ENCODE measurements at places on chromosomes 16 and 17.

DNA sequence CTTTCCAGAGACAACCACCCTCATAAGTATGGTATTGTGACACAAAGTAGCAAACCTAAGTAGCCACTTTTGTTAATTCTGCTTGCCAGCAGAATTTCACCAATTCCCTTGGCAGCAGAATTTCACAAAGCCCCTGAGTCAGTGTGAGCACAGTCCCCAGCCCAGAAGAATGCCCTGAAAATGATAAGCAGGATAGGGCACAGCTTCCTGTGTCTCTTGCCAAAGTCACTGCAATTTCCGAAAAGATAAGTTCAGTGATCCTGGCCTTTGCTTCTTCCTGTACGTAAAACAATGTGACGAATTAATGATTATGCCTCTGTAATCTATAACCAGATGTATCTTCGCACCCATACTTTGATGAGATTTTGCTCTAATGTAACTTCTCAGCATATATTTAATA, 16.0 kb upstream of the WIPF2 start:
- DNase-seq = no peak

DNA sequence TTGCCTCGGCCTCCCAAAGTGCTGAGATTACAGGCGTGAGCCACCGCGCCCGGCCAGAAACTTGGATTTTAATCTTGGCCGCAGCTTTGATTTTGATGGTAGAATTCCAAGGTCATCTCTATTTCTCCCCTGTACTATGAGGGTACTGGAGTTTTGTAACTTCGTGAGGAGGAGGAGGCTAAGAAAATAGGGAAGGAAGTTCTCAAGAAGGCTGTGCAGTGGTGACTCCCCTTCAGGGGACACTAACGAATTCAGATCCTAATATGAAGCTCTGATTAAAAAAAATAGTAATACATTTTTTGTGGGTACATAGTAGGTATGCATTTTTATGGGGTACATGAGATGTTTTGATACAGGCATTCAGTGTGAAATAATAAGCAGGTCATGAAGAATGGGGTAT, 55.9 kb downstream of the LDHD start:
- no peak for DNase-seq

GRCh38 chr17:39706921-39707337, 7.1 kb downstream of the ERBB2 start:
- DNase-seq = no peak

DNA sequence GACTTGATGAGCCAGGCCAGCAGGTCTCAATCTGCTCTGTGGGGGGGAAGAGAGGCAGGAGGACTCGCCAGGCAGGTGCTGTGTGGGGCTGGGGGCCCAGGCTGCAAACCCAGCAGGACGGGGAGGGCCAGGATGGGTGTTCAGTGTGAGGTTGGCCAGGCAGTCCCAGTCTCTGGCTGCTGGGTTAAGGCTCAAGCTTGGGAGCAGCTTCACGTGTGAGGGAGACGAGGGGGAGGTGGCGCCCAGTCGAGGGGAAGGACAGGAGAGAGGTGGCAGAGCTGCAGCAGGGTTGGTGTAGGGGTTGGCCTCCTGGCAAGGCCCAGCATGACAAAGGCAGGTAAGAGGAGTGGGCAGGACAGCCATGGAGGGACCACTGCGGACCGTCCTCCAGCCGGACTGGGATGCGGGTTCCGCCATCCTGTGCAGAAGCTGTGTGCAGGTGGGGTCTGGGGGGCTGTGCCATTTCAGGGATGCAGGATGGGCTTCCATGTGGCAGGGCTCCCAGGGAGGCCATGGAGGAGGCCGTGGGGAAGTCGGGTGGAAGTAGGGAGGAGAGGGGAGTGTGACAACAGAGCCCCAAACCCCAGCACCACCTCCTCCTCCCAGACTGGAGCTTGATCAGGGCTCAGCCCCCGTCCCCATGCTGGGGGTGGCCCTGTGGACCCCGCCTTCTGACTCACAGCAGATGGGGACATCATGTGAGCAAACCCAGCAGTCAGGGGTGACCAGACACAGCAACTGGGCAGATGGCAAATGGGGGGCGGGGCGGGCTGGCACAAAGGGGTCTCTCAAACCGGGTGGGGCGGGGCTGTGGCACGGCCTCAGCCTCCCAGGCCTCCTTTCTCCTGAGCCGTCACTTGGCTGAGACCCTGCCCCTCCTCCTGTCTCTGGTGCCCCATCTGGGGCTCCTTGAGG, 2.8 kb downstream of the ADGRG1 start:
- no peak for DNase-seq

DNA sequence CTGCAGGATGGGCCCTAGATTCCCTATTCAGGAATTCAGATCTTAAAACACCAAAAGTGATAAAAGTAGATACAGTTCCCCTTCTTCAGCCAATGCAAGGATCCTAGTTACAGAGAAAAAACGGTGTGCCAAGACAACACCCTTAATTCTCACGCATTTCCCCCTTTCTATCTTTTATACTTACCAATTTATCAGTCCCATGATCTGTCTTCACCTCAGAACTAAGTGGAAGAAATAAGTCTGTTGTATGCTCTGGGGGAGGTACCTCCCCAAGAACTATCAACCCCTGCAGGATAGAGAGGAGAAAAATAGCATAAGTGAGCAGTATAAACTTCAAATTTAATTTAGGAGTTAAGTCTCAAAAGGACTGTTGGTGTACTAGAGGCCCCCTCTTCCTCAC, 83.2 kb downstream of the STH start:
- no peak for DNase-seq

DNA sequence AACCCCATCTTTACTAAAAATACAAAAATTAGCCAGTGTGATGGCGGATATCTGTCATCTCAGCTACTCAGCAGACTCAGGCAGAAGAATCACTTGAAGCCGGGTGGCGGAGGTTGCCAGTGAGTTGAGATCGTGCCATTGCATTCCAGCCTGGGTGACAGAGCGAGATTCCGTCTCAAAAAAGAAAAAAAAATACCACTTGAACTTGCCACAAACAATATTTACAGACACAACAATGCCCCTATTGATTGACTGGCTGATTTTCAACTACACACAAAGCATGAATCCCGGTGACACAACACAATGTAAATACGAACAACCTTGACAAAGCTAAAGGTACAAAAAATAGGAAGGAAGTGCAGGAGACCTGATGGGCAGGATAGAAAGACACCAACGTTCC, 49.3 kb downstream of the NXN start:
- no peak for DNase-seq

DNA sequence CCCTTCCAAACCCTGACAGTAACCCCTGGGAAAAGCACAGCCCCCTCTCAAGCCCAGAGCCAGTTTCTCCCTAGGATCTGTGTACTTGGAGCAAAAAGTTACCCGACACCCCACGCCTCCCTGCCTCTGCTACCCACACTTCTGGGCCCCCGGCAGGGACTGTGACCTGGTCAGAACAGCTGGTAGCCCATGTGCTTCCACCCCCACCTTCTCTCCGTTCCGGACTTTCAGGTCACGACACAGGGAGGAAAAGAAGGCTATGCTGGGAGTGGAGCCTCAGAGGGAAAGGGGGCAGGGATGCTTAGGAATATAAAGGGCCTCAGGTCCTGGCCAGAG, 6.4 kb downstream of the PPY start:
- no peak for DNase-seq

DNA sequence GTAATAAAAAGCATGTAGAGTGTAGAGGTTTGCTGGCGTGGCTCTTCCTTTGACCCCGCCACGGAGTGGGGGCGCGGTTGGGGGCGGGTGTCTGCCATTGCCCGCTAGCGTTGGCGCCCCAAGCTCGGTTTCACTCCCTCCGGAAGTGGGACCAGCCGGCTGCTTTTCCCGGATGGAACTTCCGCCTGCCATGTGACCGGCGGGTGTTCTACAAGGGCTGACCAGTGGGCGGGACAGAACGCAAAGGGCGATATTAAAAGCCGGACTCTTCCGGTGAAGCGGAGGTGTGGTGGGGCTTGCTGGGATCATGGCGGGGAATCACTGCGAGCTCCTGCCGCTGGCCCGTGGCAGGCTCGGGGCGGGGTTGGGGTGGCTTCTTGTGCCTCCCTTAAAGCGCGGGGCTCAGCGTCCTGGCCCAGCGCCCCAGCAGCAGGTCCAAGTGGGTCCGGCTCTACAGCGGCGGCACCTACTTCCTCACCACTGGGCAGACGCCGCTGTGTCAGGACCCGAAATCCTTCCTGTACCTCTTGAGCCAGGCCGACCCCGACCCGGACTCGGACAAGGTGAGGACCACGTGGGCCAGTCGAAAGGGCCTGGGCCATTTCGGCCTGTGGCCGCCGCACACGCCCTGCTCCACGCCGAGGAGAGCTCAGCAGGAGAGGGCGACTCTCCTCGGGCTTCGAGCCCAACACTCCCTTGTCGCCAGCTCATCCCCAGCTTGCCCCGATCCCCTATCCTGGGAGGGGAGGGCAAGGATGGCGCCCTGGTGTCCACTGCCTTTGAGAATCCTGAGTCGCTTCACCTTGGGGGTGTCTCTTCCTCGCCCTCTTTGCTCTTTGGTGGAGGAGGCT, 65.6 kb downstream of the PDPK1 start:
- peak; percentile 70 for DNase-seq

DNA sequence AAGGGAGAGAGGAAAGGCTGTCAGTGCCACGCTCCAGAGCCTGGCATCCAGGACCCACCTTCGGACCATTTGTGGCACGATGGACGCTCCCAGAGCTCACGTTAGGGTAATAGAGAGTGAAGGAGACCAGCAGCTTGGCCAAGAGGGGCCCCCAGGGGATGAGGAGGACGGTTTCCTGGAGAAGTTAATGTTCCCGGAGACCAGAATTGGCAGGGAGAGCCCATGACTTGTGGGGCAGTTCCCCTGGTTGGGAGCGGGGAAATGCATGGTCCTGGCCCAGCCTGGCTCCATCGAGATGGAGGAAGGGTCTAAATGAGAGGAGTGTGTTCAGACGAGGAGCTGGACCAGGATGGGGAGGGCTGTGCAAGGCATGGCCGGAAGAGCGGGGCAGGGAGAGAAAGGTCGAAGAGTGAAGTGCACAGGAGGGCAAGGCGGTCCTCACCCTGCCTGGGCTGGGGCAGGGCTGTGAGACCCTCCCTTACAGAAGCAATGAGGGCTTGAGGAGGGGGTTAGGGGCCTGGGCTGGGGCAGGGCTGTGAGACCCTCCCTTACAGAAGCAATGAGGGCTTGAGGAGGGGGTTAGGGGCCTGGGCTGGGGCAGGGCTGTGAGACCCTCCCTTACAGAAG, 2.9 kb upstream of the HIC1 start:
- no peak for DNase-seq

GRCh38 chr17:28563475-28563874, 7.8 kb downstream of the PIGS start:
- no peak for DNase-seq

- DNase-seq = no peak
These were observed 71.1 kb downstream of the DYNLRB2 start for GRCh38 chr16:80611930-80612327.

- no peak for DNase-seq
These were observed 16.7 kb downstream of the ADCY7 start for GRCh38 chr16:50282955-50283631.

GRCh38 chr17:70609566-70609965, 440.2 kb downstream of the KCNJ2 start:
- DNase-seq = no peak

Data from stimulated activated CD8-positive, alpha-beta memory T cell treated with anti-CD3 and anti-CD28 coated beads, Interleukin-7, amount 100 ng/mL, for 1 hour (primary cell).